ENCODE measurements at places on chromosomes 7 and 10.

DNA sequence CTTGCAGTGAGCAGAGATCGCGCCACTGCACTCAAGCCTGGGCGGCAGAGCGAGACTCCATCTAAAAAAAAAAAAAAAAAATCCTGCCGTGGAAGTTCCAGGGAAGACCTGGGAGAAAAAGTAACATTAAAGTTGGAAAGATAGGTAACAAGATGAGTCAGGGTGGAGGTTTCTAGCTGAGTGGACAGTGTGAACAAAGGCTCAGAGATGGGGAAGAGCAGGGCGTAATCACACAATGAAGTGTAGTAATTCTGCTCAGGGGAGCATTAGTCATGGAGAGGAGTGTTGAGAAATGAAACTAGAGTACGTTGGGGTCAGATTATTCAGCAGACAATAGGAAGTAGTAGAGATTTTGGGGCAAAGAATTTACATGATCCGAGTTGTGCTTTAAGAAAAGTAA is 21.6 kb upstream of the WASL start:
- DNase-seq = no peak

- peak; percentile 67 for DNase-seq
Measured at GRCh38 chr10:100993986-100994708, 5.5 kb upstream of the LZTS2 start.

- no peak for DNase-seq
Measured at GRCh38 chr7:152177681-152178404, 152.4 kb downstream of the GALNT11 start.

DNA sequence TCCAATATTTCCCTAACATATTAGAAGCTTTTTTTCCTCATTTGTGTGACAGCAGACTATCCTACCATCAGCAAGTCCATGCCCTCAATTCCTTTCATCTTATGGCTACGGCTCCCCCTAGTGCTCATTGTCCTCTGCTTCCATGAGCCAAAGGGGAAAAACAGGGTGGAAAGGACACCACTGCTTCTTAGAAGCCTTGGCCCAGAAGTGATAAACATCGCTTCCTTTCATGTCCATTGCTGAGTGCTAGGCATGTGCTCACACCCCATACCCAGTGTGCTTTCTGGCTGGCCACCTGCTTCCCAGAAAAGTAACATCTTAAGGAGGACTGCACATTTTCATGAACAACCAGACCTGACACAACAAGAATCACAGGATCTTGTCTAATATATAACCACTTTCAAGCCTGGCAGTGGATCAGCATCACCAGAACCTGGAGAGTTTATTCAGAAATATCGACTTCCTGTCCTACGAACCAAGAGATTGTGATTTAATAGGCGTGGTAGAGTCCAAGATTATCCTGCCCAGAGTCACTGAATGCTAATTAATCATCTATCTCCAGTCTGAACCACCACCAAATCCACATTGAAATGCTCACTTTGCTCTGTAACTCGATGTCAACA is 650.5 kb upstream of the SORCS1 start:
- peak; percentile 45 for DNase-seq

GRCh38 chr10:18364987-18365775 is 225.0 kb downstream of the CACNB2 start:
- no peak for DNase-seq

DNA sequence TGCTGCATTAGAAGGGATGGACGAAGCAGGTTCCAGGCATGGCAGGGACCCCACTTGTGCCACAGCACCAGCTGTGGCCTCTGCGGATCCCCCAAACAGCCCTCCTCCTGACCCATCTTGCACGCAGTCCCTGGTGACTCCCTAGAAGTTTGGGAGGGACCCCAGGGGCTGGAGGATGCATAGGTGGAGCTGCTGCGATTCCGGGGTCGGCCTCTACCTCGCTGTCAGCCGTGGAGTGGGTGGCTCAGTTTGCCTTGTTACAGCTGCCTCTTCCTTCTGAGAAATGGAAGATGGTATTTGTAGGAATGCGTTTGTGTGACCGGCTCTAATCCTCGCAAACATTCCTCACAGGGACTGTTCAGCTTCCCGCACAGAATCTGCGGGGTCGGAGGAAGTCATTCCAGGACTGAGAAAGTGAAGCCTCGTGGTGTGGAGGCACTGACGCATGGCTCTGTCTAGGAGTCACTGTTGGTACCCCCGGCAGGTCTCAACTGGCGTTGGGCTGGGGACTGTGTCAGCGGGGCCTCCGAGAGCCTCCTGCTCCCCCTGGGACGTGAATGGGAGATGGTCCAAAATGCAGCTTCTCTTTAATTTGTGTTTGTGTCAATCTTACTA is 17.5 kb downstream of the PWWP2B start:
- no peak for DNase-seq

DNA sequence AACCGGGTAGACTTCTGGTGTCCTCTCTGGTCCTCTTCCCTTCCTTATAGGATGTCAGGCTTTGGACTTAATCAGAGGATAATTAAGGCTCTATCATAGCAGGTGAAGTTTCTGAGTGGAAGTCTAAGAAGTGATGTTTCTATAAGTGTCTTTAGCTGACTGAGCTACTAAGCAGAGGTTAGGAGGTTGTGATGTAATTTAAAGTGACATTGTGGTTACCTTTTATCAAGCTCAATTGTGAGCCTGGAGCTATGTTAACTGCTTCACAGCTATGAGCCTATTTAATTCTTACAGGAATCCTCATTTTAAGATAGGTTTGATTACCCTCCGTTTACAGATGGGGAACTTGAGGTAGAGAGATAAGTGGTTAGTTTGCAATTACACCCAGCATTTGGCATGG is 365.1 kb downstream of the AUTS2 start:
- DNase-seq = no peak

GRCh38 chr7:94883616-94884015 is 23.8 kb upstream of the PPP1R9A start:
- DNase-seq = no peak

- DNase-seq = no peak
Measured at GRCh38 chr7:65975814-65976445, 6.1 kb downstream of the GUSB start.

GRCh38 chr7:50978633-50979215 is 196.0 kb upstream of the GRB10 start:
- DNase-seq = no peak

DNA sequence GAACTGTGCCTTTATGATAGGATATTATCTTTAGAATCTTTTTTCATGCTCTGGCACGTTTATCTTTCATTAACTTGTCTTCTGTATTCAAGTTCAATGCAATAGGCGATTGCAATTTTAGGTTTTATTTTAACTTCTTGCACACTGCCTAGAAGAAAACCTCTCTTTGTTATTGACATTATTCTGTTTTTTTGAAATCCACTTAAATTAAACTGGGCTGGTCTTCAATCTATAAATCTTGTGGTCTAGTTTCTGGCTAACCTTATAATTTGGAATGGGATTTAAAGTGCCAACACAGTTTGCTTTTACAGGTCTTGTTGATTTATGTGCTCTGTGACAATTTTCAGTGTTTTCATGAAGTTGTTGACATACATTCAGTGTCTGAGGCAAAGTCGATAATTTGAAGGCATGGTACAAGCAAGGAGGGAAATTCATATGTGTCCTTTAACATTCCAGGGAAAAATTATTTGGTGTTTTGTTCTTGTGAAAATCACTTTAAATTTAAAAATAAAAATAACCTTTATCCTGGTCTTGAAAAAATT is 240.9 kb downstream of the KIAA1217 start:
- no peak for DNase-seq

DNA sequence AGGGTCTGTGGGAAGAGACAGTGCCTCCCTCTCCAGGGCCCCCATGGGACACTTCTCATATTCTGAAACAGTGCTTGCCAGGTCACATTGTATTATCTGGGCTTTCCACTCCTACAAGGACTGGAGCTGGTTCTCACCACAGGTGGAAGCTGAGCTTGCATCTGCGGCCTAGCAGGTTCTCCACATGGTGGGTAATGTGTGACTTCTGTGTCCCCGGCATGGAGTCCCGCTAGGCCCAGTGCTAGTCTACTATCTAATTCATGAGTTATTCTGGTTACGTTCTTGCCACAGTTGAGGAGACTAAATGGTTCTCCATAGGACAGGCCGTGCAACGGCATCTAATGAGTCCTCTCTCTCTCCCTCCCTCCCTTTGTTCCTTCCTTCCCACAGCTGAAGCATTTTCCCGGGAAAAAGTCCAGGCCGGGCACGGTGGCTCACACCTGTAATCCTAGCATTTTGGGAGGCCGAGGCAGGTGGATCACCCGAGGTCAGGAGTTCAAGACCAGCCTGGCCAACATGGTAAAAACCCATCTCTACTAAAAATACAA is 27.7 kb downstream of the PRLHR start:
- no peak for DNase-seq

DNA sequence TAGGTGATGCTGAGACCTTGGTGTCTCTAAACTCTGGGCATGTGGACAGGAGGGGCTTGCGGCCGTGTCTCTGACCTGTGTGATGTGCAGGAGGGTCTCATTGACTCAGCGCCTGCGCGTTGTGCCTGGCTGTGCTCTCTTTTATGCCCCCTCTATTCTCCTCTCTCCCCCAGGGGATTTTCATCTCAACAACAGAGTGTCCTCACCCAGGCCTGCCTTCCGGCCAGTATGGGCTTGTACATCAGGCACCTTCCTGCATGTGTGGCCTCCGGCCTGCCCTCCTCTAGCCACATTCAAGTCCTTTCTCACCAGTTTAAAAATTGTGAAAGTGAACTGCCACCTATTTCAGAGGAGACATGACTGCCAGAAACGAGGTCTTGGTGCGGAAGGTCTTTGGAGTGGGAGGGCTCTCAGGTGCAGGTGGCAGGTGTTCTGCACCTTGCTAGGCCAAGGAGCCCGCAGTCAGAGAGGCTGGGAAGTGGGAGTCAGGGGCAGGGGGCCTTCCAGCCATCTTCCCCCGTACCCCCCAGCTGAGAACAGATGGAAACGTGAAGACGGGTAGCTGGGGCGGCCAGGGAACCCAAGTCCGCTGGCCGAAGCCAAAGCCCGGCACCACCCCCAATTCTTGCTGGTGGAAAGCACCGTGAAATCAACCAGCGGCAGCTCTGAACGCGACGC is 531 bp upstream of the INTS15 start:
- no peak for DNase-seq

DNA sequence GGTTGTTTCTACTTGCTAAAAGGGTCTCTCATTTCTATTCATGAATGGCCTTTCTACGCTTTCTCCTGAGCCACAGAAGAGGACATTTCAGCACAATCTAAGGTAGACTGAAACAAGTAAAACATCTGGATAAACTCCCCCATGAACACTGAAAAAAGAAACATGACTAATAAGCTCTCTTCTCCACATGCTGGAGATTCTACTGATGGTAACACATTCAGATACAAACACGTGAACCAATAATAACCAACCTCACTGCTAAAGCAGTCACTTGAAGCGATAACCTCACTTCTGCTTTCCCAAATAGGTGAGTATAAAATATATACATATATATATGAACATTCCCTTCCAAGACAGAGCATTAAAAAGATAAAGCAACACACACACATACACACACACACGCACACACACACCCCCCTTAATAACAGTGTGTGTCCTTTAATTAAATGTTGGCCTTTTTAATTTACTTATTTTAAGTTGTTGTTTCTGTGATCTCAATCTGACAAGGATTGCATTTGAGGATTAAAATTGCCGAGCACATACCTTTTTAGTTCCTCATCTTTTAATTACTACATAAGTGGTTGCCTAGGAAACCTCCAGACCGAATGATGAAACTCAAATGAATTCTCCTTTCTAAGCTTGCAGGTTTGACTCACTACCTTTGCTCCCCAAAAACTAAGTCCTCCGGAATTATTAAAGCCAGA is 292.4 kb upstream of the KLF14 start:
- no peak for DNase-seq

GRCh38 chr7:925601-926000 is 28.9 kb downstream of the ADAP1 start:
- DNase-seq = peak; percentile 50

- no peak for DNase-seq
Measured at GRCh38 chr7:127831318-127832219, 179.6 kb downstream of the SND1 start.

GRCh38 chr7:51101111-51101757 is 215.4 kb downstream of the COBL start:
- DNase-seq = no peak

GRCh38 chr7:88184848-88185304 is 35.0 kb downstream of the SRI start:
- no peak for DNase-seq

GRCh38 chr10:77664008-77664407 is 26.4 kb upstream of the KCNMA1 start:
- DNase-seq = no peak

DNA sequence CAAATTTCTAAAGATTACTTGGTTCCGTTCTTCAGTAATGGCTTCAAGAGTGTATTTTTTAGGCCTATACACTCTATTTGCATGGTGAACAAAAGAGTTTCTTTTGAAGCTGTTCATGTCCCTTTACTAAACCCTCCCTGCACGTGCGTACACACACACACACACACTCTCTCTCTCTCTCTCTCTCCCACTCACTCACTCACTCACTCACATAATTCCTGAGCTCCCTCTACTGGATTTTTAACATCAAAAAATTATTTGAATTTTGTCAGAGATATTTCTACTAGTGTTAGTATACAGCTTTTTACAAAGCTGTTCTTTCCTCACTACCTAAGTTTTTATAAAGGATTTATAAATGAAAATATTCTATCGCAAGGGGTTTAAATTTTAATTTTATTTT is 85.9 kb downstream of the UBE3C start:
- peak; percentile 46 for DNase-seq

GRCh38 chr10:110802090-110802489 is 69.6 kb upstream of the PDCD4 start:
- DNase-seq = no peak

GRCh38 chr10:92150823-92151222 is 140.1 kb downstream of the CPEB3 start:
- no peak for DNase-seq

DNA sequence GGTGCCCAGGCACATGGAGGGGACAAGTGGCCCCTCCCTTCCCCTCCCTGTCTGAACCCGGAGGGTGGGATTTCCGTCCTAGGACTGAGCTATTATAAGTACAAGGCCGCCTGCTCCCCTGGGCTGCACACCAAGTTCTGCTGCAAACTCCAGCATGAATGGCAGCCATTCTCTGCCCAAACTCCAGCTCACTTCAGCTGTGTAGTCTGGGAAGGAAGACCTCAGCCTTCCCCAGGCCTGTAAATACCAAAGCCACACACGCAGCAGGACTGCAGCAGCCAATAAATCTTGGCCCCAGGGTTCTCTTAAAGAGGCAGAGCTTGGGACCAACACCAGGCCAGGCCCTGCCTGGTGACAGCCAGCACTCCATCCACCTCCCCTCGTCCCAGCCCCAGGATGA is 291.3 kb upstream of the ZMIZ1 start:
- DNase-seq = peak; percentile 68

GRCh38 chr7:24403557-24403956 is 119.6 kb downstream of the NPY start:
- no peak for DNase-seq
